Effector memory CD8-positive, alpha-beta T cell (primary cell): ENCODE measurements at places on chromosomes 12 and 14.

- no peak for DNase-seq
Measured at GRCh38 chr12:74563927-74564326, 26.3 kb downstream of the ATXN7L3B start.

DNA sequence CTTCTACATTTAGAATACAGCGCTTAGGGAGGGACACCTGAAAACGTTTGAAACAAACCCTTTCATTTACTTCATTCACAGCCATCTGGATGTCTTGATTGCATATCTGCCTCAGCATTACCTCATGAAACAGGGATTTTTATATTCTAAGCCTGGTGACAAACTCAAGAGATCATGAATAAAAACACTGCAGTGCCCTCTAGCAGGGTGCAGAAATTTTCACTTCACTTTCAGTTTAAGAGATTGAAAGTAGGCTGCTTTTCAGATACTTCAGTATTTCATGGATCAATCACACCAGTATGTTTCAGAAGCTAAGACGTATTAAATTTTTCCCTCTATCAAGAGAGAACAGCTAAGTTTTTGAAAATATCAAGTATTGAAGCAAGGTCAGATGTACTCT, 467.8 kb downstream of the MDGA2 start:
- no peak for DNase-seq

- no peak for DNase-seq
Measured at GRCh38 chr12:9365296-9365695, 157.1 kb upstream of the PZP start.

- no peak for DNase-seq
Measured at GRCh38 chr14:75726321-75726720, 65.3 kb downstream of the TTLL5 start.

- DNase-seq = no peak
Measured at GRCh38 chr12:29719381-29719780, 64.4 kb downstream of the TMTC1 start.

- no peak for DNase-seq
Measured at GRCh38 chr12:2239381-2239871, 186.6 kb downstream of the CACNA1C start.

- DNase-seq = no peak
Measured at GRCh38 chr12:13173012-13173932, 23.3 kb upstream of the EMP1 start.

GRCh38 chr12:112577473-112578329, 159.0 kb downstream of the PTPN11 start:
- no peak for DNase-seq

DNA sequence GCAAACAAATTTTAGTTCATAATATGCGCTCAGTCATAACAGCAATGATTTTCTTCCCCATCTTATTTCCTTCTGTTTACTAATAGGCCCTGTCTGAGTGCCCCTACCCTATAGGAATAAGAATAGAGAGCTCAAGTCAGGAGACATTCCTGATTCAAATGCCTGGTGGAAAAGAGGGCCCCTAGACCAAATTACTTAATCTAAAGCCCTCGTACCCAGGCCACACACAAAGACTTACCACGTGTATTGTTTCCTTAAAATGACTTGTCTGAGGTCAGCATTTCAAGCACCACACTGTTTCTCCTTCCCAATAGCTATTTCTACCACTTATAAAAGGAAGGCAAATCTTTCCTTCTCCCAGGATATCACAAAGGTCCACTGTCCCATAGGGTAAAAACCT, 314.9 kb upstream of the TMTC1 start:
- DNase-seq = no peak

GRCh38 chr12:116525418-116526001, 33.7 kb upstream of the MAP1LC3B2 start:
- no peak for DNase-seq

DNA sequence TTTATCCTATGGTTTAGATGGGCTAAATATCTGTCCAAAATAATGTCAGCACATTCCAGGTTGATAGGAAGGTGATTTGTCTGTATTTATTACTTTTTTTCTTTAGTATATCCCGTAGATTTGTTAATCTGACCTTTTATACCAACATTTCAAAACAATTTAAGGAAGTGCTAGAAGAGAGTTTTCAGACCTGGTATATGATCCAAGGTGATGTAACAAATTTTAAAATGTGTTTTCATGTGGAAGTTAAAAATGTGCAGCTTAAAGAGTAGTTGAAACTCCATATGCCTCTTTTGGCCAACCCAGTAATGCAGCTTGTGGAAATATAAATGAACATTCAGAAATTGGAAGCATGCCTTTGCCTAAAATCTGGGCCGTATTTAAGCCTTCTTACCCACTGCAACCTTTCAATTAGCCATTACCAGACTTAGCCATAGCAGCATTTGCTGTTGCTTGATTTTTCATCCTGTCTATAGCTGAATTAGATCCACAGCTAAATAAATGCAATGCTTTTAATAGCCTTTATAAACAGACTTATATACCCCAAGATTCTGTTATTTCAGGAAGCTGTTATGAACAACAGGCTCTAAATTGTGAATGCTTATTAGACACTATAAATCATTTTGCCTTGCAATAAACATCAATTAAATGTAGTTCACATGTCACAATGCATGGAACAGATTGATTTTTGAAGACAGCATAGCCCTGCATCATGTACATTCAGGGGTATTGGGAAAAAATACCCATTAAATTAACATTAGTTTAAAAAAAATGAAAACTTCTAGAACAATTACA, 271.2 kb downstream of the PDZRN4 start:
- DNase-seq = no peak

GRCh38 chr14:68834816-68835215, 41.9 kb upstream of the ZFP36L1 start:
- no peak for DNase-seq

GRCh38 chr12:57087010-57087690, 1.8 kb upstream of the NAB2 start:
- DNase-seq = peak; percentile 77

DNA sequence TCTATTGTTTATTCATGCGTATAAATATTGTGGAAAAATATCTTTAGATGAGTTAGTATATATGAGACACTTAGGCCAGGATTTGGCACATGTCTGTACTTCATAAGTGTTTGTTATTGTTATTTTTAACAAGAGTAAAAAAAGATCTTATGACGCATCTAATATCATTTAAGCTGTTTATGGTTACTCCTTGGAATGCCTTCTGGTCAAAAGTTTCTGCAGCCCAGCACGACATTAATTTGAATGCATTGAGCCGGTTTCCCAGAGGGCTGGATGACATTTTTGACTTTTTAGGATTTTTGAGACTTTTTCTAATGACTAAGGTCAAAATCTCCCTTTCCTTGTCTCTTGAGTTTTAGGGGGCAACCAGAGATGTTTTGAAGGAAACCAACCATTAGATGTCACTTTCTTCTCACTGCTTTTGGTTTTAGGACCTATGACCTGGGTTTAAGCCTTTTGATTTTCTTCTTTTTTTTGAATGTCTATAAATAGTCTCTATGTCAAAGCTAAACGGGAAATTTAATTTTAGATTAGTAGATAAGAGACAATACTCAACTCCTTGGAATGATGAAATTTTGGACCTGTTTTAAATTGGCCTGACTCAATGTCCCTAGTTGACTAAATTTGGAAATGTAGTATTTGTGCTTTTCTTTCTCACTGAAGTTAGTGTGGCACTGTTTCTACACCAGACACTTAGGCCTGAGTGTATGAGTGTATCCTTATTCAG, 215.5 kb downstream of the AEBP2 start:
- DNase-seq = no peak

DNA sequence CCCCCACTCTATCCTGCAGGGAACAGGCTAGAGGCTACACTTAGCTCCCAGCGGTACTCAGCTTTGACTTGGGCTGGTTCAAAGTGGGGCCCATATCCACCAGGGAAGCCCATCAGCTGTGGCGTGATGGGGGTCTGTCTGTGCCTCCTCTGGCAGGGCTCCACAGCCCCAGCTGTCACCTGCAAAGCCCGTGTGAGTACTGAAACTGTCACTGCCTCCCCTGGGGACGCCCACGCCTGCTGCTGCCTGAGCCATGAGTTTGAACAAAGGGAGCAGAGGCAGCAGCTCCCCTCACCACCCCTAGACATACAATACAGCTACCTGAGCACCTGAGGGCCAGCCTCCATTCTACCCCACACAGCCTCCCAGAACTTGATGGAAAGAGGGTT, 5.0 kb downstream of the REM2 start:
- no peak for DNase-seq

DNA sequence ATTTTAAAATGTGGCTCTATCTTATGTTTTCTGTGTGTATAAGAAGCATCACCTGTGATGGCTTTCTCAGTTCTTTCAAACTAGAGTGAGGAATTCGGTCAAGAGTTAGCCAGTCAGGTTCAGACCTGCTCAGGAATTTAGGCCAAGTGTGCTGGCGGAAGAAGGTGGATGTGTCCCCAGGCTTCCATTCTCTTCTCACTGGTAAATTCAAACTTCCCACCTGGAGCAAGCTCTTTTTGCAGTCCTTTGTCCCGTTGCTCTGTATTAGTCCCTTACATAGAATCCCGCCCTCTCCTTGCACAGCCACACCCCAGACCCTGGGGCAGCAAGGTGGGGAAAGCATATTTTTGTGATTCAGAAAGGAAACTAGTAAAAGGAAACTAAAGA, 124.7 kb upstream of the PWP1 start:
- no peak for DNase-seq

- DNase-seq = no peak
Measured at GRCh38 chr12:42705863-42706262, 116.3 kb upstream of the PRICKLE1 start.

DNA sequence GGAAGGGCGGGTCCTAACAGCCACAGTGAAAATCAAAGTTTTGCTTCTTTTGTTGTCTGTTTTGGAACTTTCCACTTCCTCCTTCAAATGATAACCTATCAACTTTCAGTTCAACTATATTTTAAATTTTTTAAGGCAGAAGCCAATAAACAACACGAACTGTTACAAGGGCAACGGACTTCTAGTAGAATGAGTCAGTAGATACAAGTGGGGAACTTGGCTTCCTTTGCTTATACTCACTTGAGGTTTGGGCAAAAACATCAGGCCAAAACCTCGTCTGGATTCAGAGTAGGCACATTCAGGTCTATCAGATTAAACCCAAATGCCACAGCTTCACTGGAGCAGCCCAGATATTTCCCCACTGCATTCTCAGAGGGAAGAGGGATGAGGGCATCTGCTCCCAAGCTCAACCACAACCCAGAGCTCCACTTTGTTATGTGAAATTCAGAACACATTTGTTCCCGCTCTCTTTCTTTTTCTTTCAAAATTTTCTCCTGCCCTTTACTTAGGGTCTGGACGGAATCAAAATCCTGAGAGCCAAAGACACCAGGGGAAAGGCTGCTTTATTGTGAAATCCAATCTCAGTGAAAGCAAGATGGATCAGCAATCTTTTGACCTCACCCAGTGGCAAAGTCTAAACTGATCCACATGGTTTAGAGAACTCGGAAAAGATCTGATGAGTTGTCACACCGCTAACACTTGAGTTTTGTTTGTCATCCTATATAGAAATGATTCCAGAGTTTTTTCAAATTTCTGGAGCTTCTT, 152.5 kb upstream of the BTG1 start:
- no peak for DNase-seq
